NCI-H446 (cell line): ENCODE measurements at places on chromosomes 4 and X.

DNA sequence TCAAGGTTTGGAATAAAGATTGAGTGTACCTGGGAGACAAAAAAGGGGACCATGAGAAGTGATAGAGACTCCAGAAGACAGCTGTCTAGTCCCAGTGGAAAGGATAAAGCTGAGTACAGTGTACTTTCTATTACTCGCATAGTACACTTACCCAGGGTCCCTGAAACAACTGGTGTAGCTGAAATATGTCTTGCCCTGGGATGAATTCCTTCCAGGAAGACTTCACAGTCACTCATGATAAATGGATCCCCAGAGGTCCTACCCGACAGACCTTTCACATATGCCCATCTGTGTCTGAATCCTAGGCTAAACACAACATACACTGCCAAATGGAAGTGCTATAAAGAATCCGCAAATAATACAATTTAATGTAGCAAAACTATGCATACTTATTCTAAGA, 48.2 kb upstream of the SPANXN1 start:
- DNase-seq = no peak

- no peak for DNase-seq
Measured at GRCh38 chrX:45352611-45353010, 151.9 kb upstream of the DIPK2B start.

- DNase-seq = no peak
Measured at GRCh38 chr4:170089274-170089667, 485 bp downstream of the AADAT start.

DNA sequence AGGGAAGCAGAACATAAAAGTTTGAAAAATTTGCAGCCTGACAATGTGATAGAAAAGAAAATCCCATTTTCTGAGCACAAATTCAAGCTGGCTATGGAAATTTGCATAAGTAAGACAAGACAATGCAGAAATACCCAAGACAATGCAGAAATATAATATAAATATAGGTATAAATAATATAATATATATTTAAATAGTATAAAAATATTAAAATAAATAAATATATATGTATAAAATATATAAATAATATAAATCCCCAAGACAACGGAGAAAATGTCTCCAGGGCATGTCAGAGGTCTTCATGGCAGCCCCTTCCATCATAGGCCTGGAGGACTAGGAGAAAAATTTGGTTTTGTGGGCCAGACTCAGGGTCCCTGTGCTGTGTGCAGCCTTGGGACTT, 125.0 kb upstream of the AADAT start:
- no peak for DNase-seq

GRCh38 chrX:97074400-97074799, 190.7 kb downstream of the RPA4 start:
- no peak for DNase-seq

- no peak for DNase-seq
Measured at GRCh38 chrX:48592971-48593370, 4.3 kb upstream of the WDR13 start.

DNA sequence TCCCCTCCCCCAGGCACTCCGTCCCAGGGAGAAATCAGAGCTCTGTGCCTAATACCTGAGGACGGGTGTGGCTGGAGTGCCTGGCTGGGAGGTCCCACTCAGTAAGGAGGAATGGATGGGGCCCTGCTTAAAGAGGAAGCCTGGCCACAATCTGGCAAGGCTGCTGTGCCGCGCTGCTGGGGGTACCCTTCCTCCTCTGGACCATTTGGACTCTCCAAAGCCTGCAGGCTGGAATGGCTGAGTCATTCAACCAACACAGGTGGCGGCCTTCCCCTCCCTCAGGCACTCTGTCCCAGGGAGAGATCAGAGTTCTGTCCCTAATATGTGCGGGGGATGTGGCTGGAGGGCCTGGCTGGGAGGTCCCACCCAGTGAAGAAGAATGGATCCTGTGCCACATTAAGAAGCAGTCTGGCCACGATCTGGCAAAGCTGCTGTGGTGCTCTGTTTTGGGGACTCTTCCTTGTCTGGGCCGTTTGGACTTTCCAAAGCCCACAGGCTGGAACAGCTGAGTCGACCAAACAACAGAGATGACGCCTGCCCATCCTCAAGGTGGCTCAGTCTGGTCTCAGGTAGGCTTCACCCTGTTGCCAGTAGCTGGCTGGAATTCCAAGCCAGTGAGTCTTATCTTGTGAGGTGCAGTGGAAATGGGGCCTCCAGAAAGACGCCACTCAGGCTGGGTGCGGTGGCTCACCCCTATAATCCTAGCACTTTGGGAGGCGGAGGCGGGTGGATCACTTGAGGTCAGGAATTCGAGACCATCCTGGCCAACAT, 127.3 kb upstream of the HUWE1 start:
- DNase-seq = no peak

- DNase-seq = no peak
Measured at GRCh38 chr4:181959121-181959520, 284.1 kb upstream of the TENM3 start.

- no peak for DNase-seq
Measured at GRCh38 chr4:133347409-133347808, 198.3 kb downstream of the PCDH10 start.

DNA sequence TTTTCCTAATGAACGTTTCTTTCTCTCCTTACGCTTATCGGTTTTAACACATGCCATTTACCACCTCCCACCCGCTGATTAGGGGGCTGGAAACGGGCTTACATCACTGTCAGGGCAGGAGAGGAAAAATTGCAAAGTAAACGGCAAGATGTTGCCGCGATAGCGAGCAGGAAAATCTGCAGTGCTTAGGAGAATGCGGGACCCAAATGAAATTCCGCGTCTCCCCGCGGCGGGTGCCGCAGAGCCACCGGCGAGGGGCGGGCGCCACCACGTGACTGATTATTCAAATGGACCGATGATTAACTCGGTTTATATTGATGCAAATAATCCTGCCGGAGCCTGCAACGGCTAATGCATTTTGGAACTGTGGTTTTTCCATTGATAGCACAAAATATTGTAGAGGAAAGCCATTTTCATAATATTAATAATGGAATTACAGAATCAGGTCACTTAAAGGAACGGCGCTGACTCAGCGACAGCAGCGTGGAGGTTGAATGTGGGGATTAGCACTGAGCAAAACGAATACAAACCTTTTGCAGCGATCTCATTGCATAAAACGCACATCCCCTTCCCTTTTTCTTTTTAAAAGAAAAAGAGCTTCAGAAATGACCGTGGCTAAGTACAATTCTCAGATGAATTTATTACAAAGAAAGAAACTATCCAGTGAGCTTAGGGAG, 224.2 kb downstream of the STIM2 start:
- DNase-seq = no peak

DNA sequence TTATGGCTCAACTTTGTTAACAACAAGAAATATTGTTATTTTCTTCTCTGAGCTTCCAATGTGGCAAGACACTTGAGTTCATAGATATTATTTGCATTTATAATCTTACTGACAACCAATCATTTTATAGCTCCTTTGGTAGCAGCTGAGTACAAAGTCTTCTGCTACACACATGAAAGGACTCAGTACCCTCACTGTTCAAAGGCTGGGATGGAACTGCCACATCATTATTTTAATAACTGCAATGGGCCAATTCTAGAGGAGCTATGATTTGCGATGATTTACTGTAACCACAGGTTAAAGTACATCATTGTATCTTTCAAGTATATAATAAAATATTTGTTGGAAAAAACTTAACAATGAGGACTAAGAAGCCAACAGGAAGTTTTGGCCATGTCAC, 10.9 kb downstream of the MTTP start:
- DNase-seq = no peak

DNA sequence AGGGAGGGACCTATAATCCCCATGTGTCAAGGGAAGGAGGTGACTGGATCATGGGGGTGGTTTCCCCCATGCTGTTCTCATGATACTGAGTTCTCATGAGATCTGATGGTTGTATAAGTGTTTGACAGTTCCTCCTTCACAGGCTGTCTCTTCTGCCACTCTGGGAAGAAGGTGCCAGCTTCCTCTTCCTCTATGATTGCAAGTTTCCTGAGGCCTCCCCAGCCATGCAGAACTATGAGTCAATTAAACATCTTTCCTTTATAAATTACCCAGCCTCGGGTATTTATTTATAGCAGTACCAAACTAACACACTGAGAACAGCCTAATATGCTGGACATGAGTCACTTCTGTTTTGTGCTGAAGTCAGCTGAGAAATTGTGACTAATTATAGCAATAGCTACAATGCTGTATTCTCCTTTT, 656.9 kb upstream of the CPEB2 start:
- DNase-seq = no peak

DNA sequence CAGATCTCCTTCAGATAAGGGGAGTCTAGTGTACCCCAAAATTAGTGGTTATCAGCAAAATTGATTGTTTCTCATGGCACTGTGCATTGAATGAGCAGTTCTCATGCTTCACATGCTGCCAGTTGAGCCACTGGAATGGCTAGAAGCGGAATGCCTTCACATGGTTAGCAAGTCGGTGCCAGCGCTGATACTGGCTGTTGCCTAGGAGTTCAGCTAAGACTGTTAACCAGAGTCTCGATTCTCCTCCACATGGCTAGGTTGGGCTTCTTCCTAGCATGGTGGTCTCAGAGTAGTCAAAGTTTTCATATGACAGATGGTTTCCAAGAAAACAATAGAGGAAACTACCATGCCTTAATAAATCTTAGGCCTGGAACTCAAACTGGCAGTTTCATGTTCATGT, 12.2 kb downstream of the ANTXR2 start:
- DNase-seq = no peak

DNA sequence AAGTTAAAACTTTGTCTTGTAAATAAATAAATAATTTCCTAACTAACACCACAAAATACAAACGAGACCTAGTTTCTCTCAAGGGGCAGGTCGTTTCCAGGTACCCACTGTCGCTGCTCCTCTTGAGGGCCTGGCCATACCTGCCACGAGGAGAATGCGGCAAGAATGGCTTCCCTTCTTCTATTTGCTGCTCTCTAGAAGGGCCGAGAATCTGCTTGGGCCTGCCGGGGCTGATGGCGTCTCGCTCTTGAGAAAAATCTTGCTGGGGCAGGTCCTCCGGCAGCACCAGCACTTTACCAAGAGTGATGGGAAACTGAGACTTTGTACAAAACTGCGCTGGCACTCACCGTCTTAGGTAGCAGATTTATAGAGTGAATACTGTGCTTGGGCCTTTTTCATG, 31.5 kb downstream of the CYLC1 start:
- DNase-seq = no peak

DNA sequence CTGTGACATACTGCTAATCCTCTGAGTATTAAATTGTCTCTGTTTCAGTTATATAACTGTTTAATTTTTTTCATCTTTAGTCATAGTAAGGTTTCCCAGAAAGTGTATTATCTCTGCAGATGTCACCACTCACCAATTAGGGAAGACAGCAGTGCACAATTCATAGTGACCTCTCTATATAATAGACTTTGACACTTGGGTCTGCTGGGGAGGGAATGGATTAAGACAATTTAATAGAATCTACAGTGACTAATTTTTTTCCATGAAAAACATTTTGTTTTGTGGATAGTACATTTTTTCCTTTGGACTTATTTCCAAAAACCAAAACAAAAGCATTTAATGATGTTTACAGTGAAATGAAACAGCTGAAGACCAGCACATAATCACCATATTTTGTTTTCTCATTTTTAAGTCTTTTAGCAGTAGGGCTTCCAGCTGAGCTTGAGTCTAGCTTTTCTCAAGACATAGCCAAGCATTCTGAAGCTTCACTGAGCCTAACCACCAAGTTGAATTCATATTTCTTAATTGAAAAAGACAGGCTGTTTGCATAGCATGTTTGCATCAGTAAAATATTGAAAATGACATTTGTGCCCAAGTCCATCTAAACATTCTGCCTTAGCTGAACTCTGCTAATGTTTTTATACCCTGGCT, 69.5 kb downstream of the PCDH19 start:
- DNase-seq = no peak

DNA sequence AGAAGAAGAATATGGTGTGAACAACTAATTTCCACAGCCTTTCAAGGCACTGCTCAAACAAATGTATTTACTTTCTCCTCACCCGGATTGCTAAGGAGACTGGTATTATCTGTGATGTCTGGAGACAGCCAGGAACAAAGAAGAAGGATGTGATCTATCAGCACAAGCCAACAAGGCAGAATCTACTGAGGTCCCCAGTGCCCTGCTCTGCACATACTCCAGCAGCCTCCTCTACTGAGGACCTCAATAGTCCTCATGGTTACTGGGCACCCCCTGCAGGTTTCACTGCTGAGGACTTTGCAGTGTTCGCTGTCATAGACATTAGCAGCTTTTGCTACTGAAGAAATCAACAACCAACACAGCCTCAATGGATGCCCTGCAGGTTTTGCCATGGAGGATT, 930.1 kb downstream of the ADGRL3 start:
- no peak for DNase-seq

- DNase-seq = no peak
Measured at GRCh38 chr4:148539387-148539786, 97.2 kb upstream of the NR3C2 start.

- DNase-seq = no peak
Measured at GRCh38 chr4:26217961-26218676, 102.7 kb upstream of the RBPJ start.

DNA sequence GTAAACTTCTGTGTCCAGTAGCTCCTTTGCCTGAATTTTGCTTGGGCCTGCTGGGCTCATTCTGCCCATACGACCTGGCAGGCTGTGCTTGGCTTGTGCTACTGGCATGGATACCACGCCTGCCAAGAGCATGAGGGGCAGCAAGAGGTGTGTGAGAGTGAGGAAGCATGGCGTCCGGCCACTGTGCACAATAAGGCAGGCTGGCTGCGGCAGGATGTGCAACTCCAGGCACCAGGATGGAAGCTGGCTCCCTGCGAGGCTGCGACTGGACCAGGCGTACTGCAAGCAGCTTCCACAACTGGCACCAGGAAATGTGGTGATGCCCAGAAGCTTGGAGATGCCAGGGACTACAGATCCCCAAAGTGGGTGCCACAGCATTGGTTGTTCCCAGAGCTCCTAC, 709.3 kb downstream of the PCDH18 start:
- no peak for DNase-seq

GRCh38 chr4:40269133-40269532, 66.0 kb upstream of the CHRNA9 start:
- DNase-seq = no peak
